COR-L47 (cell line): ENCODE measurements at places on chromosomes 6 and 20.

DNA sequence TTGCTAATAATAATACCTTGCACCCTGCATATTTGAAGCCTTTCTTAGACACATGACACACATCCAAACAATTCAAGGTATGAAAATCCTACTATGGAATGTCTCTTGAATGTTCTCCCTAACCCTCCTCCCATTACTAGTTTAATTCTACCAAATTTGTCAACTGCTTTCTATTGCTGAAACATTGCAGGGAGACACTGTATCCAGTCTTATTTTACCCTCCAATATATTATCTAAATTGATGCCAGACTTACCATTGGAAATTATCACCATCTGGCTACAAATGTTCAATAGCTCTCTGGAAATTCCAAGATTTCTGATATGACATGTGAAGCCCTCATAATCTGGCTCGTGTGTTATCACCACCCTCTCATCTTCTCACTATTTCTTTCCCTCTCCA, 1027.3 kb upstream of the CITED2 start:
- DNase-seq, result no peak

GRCh38 chr6:33333666-33334065, 16.1 kb upstream of the ZBTB22 start:
- no peak for DNase-seq

DNA sequence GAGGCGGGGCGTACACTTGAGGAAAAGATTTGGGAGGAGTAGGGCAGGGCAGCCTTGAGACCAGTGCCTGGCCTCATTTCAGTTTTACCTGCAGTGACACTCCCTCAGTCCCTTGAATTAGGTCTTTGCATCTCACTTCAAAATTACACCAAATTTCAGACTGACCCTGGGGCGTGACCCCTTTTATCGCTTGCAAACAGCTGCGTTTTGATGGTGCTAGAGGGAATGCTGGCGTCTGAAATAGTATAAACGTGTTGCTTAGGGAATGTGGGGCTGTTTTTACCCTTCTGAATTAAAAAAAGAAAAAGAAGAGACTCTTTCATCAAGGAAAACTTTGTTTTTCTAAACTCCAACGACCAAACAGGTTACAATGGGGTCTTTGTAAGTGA, 21.0 kb downstream of the COL9A1 start:
- no peak for DNase-seq

- DNase-seq, result peak; percentile 39
Observed at GRCh38 chr6:81749707-81750106, 2.8 kb downstream of the TENT5A start.

DNA sequence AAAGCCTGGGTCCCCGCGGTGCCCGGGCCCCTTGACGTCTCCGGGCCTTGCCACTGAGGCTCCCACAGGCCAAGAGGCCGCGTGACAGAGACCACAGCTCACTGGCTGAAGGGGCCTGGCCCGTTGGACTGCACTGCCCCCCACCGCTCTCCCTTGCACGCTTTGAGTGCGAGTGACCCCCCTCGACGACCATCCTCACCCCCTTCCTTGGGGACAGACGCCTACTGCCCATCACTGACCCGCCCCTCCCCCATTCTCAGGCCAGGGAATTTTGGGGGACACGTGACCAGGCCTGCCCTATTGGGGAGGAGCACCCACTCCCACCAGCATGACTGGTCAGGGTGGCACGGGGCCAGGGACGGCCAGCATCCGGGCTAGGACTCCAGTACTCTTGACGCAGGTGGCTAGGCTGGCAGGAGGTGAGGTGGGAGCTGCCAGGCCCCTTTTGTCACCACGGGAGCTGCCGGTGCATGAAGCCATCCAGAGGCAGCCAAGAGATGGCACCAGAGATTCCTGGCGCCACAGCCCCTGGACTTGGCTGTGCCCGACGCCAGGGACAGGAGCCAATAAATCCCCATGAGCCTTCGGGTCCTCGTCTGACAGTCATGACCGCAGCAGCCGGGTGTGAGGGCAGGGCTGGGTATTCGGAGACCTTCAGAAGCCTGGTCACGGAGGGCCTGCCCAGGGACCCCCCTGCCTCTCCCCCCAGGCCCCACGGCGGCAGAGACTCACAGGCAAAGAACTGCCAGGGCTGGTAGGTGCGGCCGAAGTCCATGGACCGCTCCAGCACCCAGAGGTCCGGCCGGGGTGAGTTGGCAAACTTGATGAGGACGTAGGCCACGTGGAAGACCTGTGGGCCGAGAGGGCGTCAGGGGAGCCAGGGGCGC, 14.5 kb downstream of the LAMA5 start:
- DNase-seq, result peak; percentile 95

- DNase-seq, result peak; percentile 77
Observed at GRCh38 chr6:149840345-149841075, 23.6 kb downstream of the LRP11 start.

- DNase-seq, result no peak
Observed at GRCh38 chr6:168576388-168576787, 135.4 kb downstream of the SMOC2 start.

- no peak for DNase-seq
Observed at GRCh38 chr20:46785958-46786357, 76.5 kb downstream of the SLC2A10 start.

- DNase-seq, result no peak
Observed at GRCh38 chr6:32146287-32146686, 5.5 kb downstream of the PRRT1 start.

DNA sequence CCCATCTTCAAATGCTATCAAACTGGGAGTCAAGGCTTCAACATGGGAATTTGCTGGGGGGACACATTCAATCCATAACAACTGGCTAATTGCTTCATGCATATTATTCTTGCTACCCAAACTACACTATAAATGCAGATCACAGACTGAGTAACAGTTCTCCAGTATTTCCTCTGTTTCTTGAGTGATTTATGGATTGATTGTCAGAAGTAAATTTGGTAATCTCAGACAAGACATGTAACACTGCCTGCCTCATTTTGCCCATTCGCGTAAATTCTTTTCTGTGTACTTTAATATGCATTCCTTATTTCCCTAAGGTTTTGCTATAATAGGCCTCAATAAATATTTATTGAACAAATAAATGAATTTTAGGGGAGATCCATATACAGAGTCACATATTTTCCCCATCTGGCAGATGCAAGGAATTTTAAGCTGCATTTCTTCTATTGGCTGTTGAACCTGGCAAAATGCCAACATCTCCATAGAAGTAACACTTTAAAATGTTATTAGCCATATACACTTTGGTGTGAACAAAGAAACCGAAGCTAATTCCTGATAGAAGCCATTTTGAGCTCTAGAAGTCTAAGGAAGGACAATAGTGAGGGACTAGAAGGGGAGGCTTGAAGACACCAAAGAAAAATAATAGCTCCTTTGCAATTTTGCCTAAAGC, 98.2 kb downstream of the QRSL1 start:
- no peak for DNase-seq

- DNase-seq, result peak; percentile 14
Observed at GRCh38 chr6:14436592-14437132, 319.1 kb downstream of the CD83 start.

DNA sequence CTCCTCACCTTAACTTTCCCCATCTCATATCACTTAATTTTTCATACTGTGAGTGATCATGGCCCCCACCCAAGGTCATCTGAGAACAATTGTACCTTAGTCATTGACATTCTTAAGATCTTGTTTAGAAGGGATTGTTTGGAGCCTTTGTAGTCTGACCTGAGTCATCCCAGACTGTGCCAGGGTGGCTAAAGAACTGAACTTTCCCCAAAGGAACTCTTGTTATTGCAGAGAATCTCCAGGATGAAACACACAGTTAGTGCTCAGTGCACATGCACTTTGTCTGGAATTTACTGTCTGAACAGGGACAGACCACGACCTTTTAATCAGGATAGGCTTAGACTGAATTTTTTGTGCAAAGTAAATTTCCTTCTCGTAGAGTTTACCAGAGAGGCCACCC, 112.6 kb upstream of the CCN2 start:
- DNase-seq, result no peak

GRCh38 chr6:40350747-40351217, 236.4 kb downstream of the LRFN2 start:
- no peak for DNase-seq

DNA sequence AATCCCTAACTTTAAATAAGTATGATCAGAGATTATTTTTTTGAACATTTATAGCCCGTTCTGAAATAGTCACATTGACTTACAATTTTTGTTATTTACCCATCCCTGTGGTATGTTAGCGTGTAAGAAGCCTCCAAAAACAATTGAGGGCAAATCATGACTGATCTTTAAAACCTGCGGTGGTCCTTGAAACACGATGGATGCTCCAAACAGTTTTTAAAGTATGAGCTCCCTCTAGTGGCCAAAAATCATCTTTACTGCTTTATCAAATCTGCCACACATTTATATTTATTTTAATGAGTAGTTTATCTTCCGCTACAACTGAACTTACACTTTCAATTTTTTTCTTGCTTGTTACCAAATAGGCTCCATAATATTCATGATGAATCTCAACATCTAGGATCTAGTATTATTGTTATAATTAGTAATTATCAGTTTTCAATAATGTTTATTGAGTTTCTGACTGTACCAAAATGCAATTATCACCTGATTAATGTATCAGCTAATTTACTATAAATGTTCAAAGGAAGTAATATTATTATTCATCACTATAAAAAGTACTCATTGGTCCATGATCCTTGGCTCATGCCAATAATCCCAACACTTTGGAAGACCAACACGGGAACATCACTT, 52.2 kb downstream of the MARCKS start:
- peak; percentile 31 for DNase-seq

DNA sequence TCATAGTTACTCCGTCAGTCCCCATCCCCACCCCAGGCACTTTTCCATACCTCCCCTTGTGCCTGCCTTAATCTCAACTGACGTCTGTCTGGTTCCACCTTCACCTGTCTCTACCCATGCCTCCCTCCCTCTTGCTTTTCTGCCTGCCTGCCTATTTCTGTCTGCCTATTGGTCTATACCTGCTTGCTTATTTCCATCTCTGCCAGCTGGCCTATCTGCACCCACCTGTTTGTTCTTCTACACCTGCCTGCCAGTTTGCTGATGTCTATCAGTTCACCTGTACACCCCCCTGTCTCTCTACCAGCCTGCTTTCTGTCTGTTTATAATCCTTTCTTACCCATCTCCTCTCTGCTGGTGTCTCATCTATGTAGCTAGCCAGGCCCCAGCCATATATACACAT, 87.5 kb downstream of the RALGAPA2 start:
- peak; percentile 77 for DNase-seq

GRCh38 chr20:52103913-52104545, 87.5 kb downstream of the ZFP64 start:
- DNase-seq, result no peak

- DNase-seq, result no peak
Observed at GRCh38 chr6:38349795-38350194, 289.9 kb downstream of the BTBD9 start.

GRCh38 chr6:15962449-15962764, 166.5 kb upstream of the MYLIP start:
- no peak for DNase-seq

- DNase-seq, result no peak
Observed at GRCh38 chr20:42041000-42041565, 422.9 kb upstream of the CHD6 start.

- no peak for DNase-seq
Observed at GRCh38 chr6:131724114-131724513, 13.3 kb upstream of the CTAGE9 start.

GRCh38 chr6:81772741-81773140, 20.3 kb upstream of the TENT5A start:
- no peak for DNase-seq

- peak; percentile 93 for DNase-seq
Observed at GRCh38 chr6:37818536-37819176, 871 bp upstream of the ZFAND3 start.

GRCh38 chr6:2839195-2839981, 2.3 kb downstream of the SERPINB1 start:
- no peak for DNase-seq

- no peak for DNase-seq
Observed at GRCh38 chr20:41330941-41331340, 9.7 kb upstream of the LPIN3 start.

GRCh38 chr6:65637289-65638046, 69.6 kb downstream of the EYS start:
- no peak for DNase-seq

GRCh38 chr6:259901-260508, 32.3 kb upstream of the DUSP22 start:
- DNase-seq, result no peak

GRCh38 chr20:9141921-9142320, 73.0 kb downstream of the PLCB4 start:
- DNase-seq, result no peak

- DNase-seq, result no peak
Observed at GRCh38 chr6:81942067-81942370, 189.5 kb upstream of the TENT5A start.

- no peak for DNase-seq
Observed at GRCh38 chr20:1879369-1879768, 15.8 kb upstream of the SIRPA start.

DNA sequence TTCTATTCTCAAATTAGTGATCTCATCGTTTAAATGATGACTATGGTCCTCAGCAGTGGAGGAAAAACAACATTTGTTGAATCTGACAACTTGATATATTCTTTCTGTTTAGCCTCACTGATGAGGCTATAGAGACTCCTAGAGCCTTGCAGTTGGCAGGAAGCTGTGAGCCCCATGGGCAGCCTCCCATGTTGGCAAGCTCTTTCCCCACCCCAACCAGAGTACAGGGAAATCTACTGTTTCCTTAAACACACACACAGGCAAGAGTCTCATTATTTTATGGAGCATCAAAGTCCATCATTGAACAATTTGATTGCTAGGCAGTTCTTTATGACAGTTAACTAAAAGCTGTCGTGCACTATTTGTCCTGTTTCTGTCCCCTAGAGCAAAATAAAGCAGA, 498.2 kb upstream of the CITED2 start:
- DNase-seq, result no peak

- no peak for DNase-seq
Observed at GRCh38 chr6:148291876-148292275, 50.8 kb upstream of the SASH1 start.

DNA sequence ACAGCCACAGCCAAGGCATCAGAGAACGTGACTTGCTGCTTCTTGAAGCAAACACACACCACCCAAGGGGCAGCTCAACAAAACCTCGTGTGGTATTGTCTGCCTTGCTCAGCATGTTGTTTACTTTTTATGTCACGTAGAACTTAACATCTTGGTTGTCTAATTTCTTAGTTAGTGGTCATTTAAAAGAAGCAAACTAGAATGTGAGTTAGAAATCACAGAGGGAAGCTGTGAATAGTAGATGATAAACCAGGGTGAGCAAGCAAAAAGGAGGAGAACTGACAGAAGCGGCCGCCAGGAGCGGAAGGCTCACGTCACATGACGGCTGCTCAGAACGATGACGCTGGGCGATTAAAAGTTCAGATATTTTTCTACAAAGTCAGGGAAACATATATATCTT, 51.5 kb upstream of the KIF25 start:
- DNase-seq, result no peak

GRCh38 chr20:6746901-6747609, 20.4 kb upstream of the BMP2 start:
- DNase-seq, result no peak

DNA sequence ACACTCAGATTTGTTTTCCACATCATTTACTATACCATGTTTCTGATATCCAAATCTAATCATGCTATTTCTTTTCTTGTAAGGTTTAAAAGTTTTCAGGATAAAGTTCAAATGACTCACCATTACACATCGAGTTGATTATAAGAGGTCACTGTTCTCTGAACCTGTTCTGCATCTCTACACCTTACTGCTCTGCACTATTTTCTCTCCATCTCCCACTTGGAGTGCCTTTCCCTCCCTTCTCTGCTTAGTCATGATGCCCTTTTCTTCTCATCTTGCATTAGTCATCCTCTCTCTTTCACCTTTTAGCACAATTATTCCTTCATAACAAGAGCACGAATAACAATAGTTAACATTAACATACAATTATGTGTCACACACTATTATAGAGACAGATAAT, 37.5 kb upstream of the FUT9 start:
- DNase-seq, result no peak

GRCh38 chr6:57252137-57252536, 30.0 kb upstream of the RAB23 start:
- DNase-seq, result no peak
